Adrenal gland (tissue), 19 donors: ENCODE measurements at places on chromosomes 2 and 18. TPM values are rescaled to one million over a fixed set of nuclear protein-coding genes. Genes with fewer than 3 reads are reported as not detected.
A peak's percentile ranks its signal among the peaks of the same experiment; 100 is the strongest.

ANKRD29 gene
- total RNA-seq: 8.6 TPM

DNA sequence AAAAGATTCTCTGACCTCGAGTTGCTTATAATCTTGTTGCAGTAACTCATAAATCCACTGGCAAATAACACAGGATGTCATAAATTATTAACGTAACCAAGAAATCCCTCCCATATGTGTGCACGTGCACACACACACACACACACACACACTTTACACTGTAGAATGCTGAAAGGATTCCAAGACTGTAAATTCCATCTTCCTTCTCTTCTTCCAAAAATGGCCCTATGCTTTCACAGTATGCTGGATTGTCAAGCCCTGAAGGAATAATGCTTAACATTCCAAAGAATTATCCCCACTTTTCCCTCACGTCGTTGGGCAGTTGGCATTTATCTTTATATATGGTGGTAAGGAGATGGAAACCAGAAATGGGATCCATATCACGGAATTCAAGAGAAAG is 117.5 kb upstream of the CRIM1 start:
- H3K4me1 ChIP-seq: no peaks in the 10 kb centered on the region
- no peak overlapping the region for H3K27ac ChIP-seq
- no peak for DNase-seq
- no peak overlapping the region for H3K4me3 ChIP-seq
- H3K27me3 ChIP-seq: peaks cover 3% of the 10 kb centered on the region

- no peaks in the 10 kb centered on the region for H3K36me3 ChIP-seq
- no peaks in the 10 kb centered on the region for H3K4me1 ChIP-seq
- no peak overlapping the region for H3K4me3 ChIP-seq
- no peak for DNase-seq
- no peak overlapping the region for H3K27ac ChIP-seq
- H3K27me3 ChIP-seq: no peaks in the 10 kb centered on the region
Observed at GRCh38 chr18:68267583-68267982, 447.3 kb downstream of the TMX3 start.

CD207 gene
- not detected for total RNA-seq

DNA sequence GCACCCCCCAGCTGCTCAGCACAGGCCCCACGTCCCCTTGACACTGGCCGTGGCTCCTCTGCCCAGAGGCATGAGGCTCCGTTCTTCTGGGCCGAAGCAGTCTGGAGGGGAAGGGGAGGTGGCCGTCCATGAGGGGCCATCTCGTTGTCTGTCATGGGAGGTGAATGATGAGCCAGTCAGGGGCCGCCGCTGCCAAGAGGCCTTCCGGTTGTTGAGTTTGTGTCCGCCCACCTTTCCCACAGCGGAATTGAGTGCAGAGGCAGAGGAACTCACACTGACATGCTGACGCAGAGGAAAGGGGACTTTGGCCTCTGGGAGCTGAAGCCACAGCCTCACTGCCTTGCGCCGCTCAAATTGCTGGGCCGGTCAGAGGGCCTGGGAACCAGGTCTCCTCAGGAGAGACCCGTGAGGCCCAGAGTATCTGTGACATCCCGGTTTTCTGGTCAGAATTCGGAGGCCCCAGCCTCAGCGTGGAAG is 268.4 kb downstream of the ATAD2B start:
- peak; percentile 39 for DNase-seq
- no peaks in the 10 kb centered on the region for H3K27me3 ChIP-seq
- H3K4me3 ChIP-seq: no peak overlapping the region
- no peaks in the 10 kb centered on the region for H3K36me3 ChIP-seq
- H3K4me1 ChIP-seq: peaks cover 4% of the 10 kb centered on the region

GRCh38 chr2:168604252-168604651 is 148.2 kb downstream of the CERS6 start:
- DNase-seq: no peak
- H3K27ac ChIP-seq: no peak overlapping the region
- H3K4me3 ChIP-seq: no peak overlapping the region
- no peaks in the 10 kb centered on the region for H3K27me3 ChIP-seq
- H3K4me1 ChIP-seq: no peaks in the 10 kb centered on the region

GRCh38 chr18:2894131-2894840 is 47.5 kb downstream of the EMILIN2 start:
- no peaks in the 10 kb centered on the region for H3K4me1 ChIP-seq
- DNase-seq: no peak
- H3K27me3 ChIP-seq: peaks cover 4% of the 10 kb centered on the region
- no peaks in the 10 kb centered on the region for H3K36me3 ChIP-seq

DNA sequence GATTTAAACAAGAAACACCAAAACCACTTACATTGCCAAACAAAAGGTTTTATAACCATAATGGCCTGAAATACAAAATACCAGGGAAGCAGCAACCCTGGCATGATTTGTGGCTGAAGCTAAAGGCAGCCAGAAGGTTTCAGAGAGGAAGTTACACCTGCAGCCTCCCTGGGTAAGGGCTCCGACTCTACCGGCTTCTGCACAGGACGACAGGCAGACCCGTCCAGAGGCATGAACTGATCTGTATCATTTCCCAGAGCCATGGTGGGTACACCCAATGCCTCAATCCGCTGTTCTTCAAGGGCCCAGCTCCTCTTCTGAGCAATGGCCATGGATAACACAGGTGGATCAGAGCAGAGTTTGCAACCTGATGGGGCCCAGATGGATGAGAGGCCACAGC is 71.6 kb downstream of the PXDN start:
- H3K27me3 ChIP-seq: no peaks in the 10 kb centered on the region
- no peak overlapping the region for H3K4me3 ChIP-seq
- H3K4me1 ChIP-seq: no peaks in the 10 kb centered on the region
- DNase-seq: no peak
- H3K27ac ChIP-seq: no peak overlapping the region

GRCh38 chr2:182426082-182426917 is 536 bp downstream of the PDE1A start:
- DNase-seq: no peak
- no peaks in the 10 kb centered on the region for H3K4me1 ChIP-seq
- H3K4me3 ChIP-seq: peak overlapping the region; percentile 44
- H3K36me3 ChIP-seq: no peaks in the 10 kb centered on the region
- H3K27me3 ChIP-seq: no peaks in the 10 kb centered on the region

CPO gene
- 0.55 TPM for total RNA-seq
